Stimulated activated CD8-positive, alpha-beta memory T cell treated with anti-CD3 and anti-CD28 coated beads, Interleukin-2, amount 100 ng/mL, for 1 hour (primary cell): ENCODE measurements at places on chromosomes 16 and 17.

GRCh38 chr17:4506175-4506813, 7.6 kb downstream of the SPNS2 start:
- DNase-seq: no peak

- DNase-seq: no peak
These were observed 802 bp downstream of the SETD6 start for GRCh38 chr16:58515871-58516767.

DNA sequence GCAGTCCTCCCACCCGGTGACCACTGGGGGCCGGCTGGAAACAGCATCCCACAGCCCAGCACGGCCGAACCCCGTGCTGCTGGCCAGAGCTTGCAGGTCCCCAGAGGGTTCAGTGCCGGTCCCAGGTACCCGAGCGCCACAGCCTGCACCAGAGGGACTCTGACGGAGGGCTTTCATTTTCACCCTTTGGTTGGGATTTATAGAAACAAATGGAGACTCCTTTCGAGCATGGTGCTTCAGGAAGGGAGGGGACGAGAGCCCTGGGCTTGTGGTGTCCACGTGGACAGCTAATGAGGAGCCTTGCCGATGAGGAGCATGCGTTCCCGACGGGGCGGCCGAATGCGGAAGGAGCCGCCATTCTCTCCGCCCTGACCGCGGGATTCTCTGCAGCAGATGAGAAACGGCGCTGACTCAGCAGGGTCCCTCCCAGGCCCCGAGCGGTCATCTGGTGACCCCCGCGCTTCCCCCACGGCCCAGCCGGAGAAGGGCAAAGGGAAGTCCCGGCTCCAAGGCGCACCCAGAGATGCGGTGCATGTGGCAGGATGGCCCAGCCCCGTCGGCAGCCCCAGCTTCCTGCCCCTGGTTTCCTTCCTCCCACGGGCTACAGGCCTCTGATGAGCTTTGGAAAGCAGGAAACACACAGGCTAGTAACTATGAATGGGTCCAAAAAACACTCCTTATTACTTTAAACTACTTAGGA, 9.8 kb downstream of the SLC38A10 start:
- no peak for DNase-seq

DNA sequence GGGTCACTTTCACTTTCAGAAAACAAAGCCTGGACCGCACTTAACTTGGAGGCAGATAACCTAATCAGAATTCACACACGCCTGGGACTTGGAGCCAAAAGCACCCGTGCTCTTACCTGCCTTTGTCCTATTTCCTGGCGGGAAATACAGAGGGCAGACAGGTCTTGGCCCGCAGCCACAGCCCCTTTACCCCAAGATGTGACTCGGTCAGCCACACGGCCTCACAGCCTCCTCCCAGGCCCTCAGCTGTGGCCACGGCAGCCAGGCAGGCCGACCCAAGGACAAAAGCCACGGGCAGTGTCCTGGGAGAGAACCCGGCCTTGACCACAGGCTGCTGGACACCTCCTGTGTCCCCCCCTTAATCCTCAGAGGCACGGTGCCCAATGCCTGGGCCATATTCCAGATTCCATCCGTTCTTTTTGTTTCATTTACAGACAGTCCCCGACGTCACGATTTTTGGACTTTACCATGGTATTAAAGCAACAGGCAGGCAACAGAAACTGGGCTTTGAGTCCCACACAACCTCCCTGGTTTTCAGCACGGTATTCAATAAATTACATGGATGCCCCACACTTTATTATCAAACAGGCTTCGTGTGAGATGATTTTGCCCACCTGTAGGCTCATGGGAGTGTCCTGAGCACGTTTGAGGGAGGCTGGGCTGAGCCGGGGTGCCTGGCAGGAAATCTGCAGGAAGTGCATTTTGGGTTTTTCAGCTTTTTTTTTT, 30.1 kb upstream of the GAA start:
- DNase-seq: no peak

DNA sequence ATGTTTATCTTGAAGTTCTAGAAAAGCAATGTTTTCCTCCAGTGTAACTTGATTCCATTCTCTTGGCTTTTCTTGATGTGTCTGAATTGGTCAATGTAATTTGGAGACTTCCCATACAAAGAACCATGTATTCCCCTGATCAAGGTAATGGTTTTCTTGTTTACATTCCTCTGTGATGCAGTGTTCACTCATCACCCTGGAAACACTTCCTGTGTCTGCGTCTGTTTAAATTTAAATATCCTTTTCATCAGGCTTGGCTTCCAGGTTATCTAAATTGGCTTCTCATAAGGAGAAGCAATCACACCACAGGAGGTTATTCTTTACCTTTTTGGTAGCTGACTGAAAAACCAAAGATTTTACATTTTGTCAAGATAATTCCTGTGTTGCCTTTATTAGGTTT, 237.3 kb upstream of the WSCD1 start:
- DNase-seq: no peak

GRCh38 chr17:67421869-67422273, 44.8 kb downstream of the PITPNC1 start:
- no peak for DNase-seq

DNA sequence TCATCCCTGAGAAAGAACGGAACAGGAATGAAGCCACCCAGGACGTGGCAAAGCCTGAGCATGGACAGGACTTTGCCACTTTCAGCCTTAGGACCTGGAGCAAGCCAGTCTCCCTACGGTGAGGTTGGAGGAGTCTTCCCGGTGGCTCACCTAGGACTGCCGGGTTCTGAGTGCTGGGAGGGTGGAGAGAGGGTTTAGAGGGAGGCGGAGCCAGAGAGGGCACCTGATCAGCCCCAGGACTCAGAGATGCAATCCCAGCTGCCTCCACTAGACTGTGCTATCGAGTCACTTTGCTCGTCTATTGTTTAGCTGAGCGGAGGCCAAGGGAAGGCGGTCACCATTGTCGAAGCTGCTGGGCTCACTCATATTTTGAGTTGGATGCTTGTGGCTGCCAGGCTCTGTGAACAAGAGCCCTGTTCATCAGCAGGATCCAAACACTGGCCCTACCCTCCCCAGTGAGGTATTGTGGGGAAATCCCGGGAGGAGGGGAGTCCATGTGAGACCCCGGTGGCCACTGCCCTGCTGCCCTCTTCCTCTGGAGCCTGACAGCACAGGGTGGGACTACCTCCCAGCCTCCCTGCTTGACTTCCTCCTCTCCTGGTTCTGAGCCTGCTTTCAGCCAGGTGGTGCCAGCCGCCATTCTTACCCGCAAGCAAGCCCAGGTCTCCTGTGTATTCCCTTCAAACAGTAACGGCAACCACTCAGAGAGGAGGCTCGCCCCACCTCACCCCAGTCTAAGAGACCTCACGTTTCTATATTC, 7.0 kb downstream of the KRT14 start:
- peak; percentile 34 for DNase-seq

- no peak for DNase-seq
These were observed 61.8 kb downstream of the KSR1 start for GRCh38 chr17:27518048-27518447.

DNA sequence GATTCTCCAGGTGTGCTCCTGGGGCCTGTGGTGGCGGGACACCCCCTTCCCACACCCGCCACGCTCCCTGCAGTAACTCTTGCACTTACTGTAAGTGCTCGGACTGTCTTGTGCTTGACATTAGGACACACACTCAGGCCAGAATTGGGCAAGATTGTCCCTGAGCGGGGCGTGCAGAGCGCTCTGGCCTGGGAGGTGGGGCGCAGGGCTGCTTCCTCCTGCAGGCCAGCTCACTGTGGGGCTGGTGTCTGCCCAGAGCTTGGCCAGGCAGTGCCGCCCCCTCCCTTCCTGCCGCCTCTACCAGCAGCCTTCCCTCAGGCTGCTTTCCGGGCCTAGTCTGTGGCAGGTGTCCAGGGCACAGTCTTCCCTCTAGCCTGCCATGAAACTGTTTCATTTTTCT, 6.1 kb upstream of the ATP6V0C start:
- no peak for DNase-seq

DNA sequence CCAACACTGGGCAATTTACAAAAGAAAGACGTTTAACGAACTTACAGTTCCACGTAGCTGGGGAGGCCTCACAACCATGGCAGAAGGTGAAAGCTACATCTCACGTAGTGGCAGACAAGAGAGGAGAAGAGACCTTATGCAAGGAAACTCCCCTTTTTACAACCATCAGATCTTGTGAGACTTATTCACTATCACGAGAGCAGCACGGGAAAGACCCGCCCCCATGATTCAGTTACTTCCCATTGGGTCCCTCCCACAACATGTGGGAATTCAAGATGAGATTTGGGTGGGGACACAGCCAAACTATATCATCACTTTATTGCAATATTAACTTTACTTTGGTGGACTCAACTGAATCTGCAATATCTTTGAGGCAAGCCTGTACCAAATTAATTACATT, 11.9 kb upstream of the ENGASE start:
- DNase-seq: no peak

- DNase-seq: no peak
These were observed 215.7 kb downstream of the PRKCA start for GRCh38 chr17:66518108-66518507.

DNA sequence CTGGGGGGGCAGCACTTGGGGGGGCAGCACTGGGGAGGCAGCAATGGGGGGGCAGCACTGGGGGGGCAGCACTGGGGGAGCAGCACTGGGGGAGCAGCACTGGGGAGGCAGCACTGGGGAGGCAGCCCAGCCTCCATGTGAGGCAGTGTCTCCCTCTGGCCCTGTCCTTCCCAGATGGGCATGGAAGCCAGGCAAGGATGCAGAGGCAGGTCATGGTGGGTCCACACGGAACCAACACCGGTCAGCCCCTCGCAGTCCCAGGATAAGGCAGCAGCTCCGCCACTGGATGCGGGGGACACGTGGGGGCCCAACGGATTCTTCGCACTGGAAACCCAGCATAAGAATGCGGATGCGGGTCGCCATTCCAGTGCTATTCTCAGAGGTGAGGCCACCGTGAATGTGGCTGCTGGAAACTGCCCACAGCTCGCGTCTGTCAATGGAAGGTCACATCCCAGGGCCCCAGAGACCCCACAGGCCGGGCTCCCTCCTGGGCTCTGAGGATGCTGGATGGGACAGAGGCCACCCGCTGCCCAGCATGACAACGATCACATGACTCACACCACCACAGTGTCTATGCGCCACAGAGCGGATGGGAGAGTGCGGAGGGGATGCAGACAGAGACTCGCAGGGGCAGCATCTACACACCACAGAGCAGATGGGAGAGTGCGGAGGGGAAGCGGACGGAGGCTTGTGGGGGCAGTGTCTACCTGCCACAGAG, 59.0 kb downstream of the LMF1 start:
- DNase-seq: no peak

GRCh38 chr17:28506763-28507487, 777 bp downstream of the FOXN1 start:
- no peak for DNase-seq

- DNase-seq: no peak
These were observed 46.8 kb downstream of the MRPS23 start for GRCh38 chr17:57803021-57803420.

DNA sequence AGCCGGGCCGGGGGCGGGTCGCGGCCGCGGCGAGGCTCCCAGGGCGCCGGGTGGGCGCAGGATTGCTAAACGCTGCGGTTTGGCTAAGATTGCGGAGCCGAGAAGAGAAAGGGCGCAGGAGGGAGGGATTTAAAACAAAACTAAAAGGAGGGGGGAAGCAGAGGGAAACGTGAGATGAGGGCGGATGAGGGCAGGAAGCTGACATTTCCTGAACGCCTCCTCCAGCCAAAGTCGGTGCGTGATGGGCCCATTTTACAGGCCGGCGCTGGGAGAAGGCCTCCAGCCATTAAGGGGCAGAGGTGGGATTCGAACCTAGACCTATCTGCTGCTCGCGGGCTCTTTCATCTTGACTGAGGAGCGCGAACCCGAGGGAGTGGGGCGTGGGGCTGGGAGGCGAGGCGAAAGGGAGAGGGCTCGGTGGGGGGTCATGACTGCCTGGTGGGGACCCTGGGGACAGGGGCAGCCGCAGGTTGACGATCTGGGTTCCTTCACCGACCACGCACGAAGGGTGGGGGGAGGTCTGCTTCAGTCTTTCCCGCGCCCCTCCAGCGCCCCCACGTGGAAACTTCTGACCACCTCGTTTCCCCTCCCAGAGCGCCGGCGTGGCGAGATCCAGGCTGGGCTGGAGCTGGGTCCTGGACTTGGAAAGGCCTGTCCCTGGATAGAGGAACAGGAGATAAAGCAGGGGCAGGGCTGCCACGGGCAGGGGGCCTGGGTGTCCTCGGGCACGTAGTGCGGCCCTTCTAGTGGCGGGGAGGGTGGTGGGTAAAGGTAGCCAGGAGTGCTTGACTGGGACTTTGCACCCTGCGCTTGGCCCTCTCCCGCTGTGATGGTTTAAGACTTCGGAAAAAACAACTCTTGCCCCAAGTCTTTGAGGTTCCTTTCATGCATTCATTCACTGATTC, 3.8 kb upstream of the TAC4 start:
- DNase-seq: peak; percentile 27

DNA sequence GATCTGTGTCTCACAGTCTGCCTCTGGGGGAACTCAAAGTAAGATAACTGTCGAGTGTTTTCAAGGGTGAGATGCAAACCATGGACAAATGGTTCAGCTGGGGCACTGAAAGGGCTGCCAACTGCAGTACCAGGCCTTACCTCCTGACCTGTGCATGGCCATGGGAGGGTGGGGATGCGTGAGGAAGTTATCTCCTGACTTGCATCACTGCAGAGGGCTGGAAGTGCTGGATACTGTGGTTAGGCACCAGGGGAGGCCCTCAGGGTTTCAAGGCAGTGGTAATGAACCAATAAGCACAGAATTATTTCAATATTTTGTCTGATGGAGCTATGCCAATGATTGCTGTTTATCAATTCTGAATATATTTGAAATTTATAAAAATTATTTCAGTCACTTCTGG, 159.2 kb downstream of the CYLD start:
- DNase-seq: no peak

- no peak for DNase-seq
These were observed 40.1 kb upstream of the RBBP6 start for GRCh38 chr16:24499193-24499814.

DNA sequence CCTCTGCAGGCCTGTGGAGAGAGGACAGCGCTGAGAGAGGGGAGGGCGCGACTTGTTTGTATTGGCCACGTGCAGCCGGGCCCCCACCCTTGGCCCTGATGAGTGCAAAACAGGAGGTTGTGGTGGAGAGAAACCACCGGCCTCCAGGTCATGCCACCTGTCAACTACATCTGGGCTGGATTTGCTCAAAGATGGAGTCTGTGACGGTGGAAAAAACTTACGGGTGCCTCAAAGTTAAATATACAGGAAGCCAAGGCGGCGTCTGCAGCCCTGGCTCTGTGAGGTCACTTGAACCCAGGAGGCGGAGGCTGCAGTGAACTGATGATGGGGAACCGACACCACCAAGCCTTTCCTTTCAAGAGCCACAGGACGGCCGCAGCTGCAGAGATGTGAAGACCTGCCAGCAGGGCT, 15.7 kb downstream of the C16orf74 start:
- peak; percentile 16 for DNase-seq

- DNase-seq: no peak
These were observed 787 bp downstream of the NT5C start for GRCh38 chr17:75130632-75131277.
